C1 segment of cervical spinal cord (tissue), 14 donors: ENCODE measurements at places on chromosomes 12 and 14.

DNA sequence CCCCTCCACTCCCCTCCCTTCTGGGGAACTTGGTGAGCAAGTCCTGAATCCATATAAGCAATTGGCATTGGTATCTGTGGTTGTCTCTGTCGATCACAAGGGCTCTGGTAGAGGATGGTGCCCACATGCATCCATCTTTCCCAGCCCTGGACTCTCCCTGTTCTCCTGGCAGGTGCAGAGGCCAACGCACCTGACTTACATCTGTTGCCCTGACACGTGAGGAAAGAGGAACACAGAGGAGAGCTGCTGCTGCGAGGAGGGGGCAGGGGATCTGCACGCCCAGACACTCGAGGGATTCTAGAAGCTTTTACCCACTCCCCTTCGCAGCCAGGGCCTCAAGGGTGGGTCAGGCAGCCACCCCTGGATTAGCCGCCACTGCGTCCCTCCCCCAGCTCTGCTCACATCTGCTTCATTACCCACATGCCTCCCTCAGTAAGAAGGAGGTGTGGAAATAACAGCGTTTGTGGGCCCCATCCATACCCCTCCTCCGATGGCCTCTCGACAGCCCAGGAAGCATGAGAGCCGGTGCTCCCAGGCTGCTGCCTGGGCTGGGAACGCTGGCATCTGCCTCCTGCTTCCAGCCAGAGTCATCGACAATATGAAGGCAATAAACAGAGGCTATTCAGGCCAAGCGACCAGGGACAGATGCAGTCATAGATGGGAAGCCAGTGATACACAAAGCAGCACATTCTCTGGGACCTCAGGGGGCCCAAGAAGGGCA, 56.5 kb downstream of the KDM2B start:
- DNase-seq = no peak

- no peak for DNase-seq
Measured at GRCh38 chr12:98280152-98280551, 235.2 kb upstream of the TMPO start.

DNA sequence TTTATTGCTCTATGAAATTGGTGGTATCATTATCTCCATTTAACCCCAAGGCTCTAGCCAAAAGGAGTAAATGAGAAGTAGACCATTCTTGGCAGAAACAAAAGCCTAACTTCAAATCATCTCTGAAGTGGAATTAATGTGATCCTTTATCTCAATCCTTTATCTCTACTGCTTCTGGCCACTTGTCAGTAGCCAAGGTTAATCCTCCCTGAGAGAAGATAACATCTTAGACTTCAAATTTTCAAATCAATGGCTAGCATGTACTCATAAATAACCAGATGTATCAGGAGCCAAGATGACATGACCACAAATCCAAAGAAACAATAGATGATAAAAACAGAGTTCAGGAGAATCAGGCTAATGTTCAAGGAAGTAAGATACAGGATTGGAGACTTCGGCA, 123.1 kb upstream of the RASSF8 start:
- no peak for DNase-seq

GRCh38 chr14:36465178-36465577, 54.9 kb downstream of the NKX2-1 start:
- DNase-seq = no peak

DNA sequence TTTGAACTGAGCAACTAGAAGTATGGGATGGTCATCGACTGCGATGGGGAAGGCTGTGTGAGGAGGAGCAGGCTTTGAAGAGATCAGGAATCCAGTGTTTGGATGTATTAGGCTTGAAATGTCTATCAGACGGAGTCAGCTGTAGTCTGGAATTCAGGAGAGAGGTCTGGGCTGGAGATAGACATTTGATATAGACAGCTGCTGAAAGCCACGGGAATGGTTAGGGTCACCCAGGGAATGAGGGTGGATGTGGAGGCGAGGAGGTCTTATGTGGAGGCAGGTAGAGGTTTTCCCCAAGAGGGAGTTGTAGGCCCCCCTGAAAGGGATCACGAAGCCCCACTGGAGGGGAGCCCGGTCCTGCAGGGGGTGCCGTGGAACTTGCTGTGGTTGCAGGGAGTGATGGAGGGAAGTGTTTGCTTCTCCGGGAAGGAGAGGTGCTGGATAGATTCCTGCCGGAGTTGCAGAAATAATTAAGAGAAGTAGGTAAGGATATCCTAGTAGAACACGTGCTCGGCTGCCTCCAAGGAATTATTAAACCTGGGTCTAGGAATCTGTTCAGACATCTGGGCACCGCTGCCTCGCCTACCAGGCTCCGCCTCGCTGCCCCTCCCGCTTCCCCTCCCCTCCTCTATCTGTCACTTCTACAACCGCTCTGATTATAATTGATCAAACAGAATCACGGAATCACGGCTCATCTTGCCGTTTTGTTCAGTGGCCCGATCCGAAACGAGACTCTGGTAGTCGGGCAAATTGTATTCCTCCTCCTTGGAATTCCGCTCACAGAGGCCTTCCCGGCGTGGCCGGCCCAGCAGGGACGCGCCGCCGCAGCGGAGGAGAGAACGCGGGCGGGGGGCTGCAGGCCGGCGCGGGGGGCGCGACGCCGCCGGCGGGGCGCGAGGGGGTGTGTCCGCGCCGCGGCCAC, 826 bp upstream of the CACNA1C start:
- DNase-seq = no peak

DNA sequence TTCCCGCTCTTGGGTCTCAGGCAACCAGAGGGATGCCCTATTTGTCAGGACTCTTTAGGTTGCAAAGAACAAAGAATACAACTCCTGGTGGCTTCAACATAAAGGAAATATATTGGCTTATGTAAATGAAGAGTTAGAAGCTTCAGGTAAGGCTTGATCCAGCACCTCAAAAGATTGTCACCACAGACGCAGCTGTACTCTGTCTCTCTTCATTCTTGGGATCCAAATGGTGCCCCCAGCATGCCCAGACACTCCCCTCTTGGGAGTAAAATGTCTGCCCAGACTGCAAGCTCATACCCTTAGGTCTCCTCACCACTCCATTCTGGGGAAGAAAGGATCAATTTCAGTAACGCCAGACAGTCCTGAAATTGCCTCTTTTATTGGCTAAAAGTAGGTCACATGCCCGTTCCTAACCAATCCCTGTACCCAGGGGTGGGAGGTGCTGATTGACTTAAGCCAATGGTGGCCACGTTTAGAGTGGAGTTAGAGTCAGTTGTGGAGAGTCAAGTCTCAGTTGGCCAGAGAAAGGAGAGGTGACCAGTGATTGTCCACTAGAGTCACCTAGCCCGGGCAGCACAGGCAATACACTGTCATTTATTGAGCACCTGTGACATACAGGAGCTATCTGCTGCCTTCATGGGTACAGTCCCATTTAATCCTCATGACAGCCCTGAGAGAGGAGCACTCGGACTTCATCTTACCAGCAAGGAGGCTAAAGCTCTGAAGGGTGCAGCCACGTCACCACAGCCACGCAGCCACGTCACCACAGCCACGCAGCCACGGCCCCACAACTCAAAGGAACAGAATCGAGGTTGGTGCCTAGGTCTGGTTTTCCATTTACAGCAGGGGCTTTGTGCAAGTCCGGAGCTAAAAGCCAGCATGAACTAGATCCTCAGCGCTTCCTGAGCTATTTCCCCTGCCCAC, 19.7 kb upstream of the BEGAIN start:
- no peak for DNase-seq

DNA sequence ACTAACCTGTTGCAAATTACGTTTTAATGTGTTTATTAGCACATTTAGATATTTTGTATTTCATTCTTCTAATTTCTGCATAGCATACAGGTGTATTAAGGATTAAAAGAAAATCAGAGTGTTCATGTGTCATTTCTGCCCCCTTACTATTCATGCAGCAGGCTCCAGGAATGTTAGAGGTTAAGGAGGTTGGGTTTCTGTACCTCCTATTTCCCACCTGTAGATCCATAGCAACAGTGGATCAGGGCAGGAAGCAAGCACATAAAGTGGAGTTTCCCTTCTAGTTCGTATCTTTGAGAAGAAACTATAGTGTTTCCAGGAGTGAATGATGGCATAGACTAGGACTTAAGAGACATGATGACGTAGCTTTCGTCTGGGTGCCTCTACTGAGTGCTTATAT, 18.9 kb downstream of the JKAMP start:
- no peak for DNase-seq

DNA sequence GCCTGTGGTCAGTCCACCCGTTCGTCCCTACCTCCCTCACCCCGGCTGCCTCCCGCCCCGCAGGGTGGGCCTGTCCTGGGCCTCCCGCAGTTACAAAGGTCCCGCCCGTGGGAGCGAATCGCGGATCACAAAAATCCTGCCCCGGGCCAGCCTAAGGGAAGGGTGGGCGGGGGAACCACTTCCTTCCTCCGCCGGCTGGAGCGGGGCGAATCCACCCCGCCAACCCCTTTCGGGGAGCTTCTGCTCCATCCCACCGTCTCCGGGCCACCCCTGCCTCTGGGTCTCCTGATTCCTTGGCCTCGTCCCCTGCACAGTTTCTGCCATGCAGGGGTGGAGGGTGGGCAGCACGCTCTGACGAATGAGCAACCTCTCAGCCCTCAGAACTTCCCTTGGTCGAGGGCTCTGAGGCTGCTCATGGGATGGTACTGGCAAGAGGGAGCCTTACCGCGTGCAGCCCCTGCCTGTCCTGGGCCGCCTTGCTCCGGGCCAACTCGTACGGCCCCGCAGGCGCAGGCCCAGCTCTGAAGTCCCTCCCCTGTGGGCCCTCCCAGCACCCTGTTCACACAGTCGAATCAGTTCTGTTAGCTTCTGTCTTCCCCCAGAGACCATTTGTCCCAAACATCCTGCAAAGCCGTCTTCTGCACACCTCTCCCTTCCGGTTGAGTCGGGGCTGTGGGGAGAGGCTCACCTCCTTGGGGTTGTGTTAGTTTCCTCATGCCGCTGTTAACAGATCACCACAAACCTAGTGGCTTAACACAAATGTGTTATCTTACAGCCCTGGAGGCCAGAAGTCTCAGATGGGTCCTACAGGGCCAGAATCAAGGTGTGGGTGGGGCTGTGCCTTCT, 589 bp upstream of the HVCN1 start:
- peak; percentile 53 for DNase-seq

DNA sequence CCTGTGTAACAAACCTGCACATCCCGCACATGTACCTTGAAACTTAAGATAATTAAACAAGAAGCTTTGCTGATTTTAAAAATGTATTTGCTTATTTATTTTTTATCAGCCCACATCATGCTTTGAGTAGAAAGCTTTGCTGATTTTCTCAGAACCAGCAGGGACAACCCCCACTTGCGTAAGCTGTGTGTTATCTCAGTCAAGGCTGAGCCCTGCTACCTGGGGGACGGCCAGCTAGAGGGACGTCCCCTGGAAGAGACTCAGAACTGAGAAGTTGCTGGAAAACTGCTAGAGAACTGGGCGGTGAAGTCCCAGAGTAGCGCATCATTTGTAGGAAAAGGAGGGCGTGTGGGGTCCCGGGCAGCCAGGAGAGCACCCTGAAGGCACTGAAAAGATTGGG, 4.1 kb upstream of the PLEK2 start:
- no peak for DNase-seq

GRCh38 chr12:106498056-106498455, 84.7 kb upstream of the RFX4 start:
- no peak for DNase-seq
